ENCODE measurements at places on chromosomes 13 and 19.

- no peak for DNase-seq
Measured at GRCh38 chr19:447816-448560, 12.8 kb downstream of the SHC2 start.

DNA sequence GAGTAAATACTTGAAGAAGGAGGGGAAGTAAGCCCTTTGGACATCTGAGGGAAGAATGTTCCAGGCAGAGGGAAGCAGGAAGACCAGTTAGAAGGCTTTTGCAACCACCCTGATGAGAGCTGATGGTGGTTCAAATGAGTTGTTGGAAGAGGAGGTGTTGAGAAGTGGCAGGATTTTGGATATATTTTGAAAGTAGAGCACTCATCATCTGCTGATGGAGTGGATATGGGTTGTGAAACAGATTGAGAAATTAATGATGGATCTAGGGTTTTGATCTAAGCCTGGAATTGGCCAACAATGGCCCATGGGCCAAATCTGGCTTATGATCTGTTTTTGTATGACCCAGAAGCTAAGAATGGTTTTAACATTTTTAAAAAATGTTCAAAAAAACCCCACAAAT, 230.7 kb downstream of the NDFIP2 start:
- DNase-seq = no peak

- no peak for DNase-seq
Measured at GRCh38 chr13:67841071-67841470, 610.9 kb upstream of the PCDH9 start.

GRCh38 chr13:58573743-58574142, 942.2 kb downstream of the PCDH17 start:
- DNase-seq = no peak

GRCh38 chr19:40257096-40257517, 28.0 kb downstream of the AKT2 start:
- no peak for DNase-seq

GRCh38 chr13:77222000-77222690, 104.7 kb downstream of the MYCBP2 start:
- no peak for DNase-seq

GRCh38 chr13:41905600-41906254, 55.2 kb downstream of the VWA8 start:
- no peak for DNase-seq

DNA sequence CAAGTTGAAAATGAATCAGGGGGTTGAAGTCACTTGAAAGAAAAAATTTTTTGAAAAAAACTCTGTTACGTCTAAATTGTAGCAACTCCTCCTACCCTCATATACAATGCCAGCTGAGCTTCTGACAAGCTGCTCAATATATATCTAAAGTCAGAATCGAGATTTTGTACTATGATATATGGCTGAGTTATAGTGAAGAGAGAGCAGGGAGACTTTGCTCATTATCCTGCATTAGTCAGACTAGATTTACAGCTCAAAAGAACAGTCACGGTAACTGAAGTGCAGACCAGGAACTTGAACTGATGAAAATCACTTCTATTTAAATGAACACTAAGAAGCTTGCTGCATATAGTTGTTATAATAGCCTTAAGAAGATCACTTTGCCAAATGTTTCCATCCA, 153.1 kb downstream of the LACC1 start:
- no peak for DNase-seq
